ENCODE measurements at places on chromosomes 11 and 22.

DNA sequence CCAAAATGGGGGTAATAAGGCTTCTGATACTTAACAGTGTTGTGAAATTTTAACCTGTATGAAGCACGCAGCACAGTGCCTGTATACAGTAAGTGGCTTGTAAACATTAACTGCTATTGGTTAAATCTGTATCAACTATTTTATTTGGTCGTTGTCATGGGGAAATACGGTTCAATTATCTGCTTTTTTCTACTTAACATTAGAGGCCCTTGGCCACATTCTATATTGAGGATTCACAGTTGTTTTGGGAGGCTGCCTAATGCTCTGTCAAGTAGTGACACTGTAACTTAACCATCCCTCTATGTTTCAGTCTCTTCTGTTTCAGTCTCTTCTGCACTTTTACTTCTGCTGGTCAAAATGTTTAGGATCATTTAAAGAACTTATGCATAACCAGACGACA lies 95.6 kb downstream of the LDLRAD3 start:
- no peak for DNase-seq

DNA sequence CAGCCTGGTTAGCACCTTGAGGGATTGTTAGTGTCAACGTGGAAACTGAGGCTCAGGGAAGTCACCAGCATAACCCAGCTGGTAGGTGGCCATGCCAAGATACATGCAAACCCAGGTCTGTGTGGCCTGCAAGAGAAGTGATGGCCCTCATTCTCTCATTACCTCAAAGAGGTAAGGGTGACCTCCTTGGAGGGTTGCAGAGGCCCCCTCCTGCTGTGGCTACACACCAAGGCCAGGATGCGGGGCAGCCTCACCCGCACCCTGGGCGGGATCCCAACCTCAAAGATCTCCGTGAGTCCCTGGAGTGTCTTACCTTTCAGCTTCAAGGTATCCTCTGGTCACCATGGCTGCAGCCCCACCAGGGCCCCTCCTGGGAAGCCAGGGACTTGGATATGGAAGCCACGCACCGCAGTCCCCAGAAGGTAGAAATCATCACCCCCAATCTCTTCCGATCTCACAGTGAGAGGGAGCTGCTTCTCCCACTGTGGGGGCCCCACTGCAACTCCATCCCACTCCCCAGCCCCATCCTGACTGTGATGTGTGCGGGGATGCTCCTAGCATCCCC lies 95.4 kb downstream of the MORC2 start:
- DNase-seq = no peak

DNA sequence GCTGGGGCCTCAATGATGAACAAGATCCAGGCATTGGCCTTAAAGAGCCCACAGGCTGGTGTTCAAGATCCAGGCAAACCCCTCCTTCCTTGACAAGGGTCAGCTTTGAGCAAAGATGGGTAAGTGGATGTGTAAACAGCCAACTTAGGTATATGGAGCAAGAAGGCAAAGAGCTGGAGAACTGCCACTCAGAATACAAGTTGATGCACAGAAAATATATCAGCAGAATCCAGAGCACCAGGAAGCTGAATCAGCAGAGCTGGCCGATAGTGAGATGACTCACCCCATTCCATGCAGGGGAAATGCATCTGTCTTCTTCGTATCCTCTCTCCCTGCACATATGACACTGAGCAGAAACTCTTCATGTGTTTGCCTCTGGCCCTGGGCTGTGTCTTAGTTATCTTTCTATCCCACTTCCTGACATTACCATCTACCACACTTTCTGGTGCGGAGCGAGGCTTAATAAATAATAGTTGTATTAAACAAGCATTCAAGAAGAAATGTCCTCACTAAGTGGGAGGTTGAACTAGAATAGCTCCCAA lies 57.8 kb downstream of the ENDOD1 start:
- DNase-seq = peak; percentile 88

- no peak for DNase-seq
Measured at GRCh38 chr11:122383186-122383585, 267.2 kb upstream of the BLID start.

DNA sequence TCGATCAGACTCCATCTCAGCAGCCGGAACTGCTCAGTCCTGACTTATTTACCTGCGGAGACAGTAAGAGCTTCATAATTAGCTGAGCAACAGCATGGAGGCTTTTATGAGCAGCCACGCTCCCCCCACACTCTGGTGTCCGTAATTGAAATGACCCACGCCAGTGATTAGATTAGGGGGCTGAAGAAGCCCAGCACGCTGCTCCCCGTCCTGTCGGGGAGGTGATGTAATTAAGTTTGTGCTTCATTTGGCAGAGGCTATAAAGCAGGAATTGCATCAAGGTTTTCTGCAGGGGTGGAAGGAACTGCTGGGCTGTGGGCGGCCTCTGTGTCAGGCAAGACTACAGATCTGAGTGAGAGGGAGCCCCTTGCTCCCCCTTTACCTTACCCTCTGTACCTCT lies 22.8 kb upstream of the HTR3A start:
- no peak for DNase-seq

All from mammary epithelial cell (primary cell).